ENCODE measurements at places on chromosomes 7 and 10.

- no peak for DNase-seq
Measured at GRCh38 chr7:50564640-50565558, at the start of gene DDC. DDC (minus strand) TSS chr7:50565405; CDS start chr7:50544085, 21,320 bp downstream.

DNA sequence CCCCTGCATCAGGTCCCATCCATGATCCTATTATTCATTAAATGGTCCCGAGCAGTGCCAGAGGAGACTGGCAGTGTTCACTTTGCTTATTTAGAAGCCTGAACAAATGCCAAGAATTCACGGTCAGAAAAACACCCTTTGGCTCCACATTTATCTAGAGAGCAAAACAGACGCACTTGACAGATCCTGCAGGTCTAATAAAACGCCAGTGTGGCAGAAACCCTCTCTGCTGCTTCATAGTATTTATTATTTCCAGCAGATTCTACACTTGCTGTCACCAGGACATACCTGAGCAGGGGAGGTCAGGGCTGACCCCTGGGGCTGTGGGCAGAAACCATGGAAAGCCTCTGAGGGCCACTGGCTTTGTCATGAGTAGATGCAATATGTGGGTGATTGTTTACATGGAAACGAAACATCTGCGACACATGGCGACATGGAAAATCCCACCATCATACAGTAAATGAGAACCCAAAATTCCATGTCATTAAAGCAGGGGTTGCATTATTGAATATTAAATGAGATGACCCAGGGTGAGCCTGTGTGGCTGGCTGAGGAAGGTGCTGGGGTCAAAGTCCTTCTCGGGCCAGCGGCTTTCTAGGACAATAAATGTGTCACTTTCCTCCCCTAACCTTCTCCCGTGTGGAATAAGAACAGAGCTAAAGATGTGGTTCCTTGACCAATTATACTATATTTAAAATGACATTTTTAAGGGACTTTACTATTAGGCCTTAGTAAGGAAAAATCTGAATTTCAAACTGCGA is 205.9 kb upstream of the SVIL start:
- no peak for DNase-seq

DNA sequence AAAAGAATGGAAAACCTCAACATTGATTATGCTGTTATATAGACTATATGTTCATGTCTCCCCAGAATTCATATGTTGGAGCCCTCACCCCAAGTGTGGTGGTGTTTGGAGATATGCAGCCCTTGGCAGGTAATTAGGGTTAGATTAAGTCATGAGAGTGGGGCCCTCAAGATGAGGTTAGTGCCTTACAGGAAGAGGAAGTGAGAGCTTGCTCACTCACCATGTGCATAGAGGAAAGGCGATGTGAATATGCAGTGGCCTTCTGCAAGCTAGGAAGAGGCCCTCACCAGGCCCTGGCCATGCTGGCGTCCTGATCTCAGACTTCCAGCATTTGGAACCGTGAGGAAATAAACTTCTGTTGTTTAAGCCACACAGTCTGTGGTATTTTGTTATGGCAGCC is 14.8 kb downstream of the ZNF33A start:
- no peak for DNase-seq

DNA sequence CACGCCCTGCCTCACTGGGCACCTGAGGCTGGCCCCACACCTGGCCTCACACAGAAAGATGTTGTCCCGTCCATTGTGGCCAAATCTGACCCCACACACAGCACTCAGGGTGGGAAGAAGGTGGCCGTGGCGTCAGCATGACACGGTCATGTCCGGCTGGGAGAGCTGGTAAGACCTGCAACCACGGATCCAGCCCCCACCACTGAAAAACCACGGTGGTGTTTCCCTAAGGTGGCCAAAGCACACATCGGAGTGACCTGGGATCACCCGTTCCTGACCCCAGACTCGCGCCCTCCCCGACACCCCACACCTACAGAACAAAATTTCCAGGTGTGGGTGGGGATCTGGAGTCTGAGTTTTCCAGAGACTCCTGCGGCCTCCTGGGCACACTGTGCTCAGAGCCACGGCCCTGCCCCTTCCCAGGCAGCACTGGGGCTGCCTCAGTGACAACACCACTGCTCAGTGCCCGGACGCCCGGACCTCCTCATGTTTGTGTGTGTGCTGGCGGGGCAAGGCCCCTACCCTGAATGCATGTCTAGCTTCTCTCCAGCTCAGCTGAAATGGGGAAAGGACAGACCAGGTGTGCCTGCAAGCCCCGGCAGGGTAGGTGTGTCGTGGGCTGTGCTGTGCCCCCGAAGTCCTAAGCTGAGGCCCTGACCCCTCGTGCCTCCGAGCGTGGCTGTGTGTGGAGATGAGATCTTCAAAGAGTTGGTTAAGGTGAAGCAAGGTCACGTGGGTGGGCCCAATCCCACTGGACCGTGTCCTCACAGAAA is 36.1 kb downstream of the STK32C start:
- no peak for DNase-seq

GRCh38 chr7:143884241-143884968 is 17.6 kb downstream of the TCAF1 start:
- DNase-seq = peak; percentile 7

DNA sequence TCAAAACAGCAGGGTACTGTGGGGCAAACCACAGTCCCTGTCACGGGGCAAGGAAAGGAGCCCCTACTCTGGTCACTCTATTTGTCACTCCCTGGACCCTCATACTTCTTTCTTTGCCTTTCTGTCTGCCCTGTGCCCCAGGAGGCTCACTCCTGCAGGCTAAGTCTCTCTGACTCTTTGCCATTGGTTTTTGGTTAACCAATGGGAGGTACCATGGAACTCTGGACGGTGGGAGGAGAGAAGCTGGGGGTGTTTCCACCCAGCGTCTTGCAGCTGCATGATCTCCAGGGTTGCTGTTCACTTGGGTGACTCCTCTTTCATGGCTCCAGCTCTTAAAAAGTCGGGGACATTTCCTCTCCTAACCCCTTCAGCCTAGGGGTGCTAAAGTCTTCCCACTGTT is 15.4 kb upstream of the EIF5AL1 start:
- DNase-seq = no peak

GRCh38 chr7:47488969-47489342 is 93.0 kb downstream of the TNS3 start:
- DNase-seq = no peak

DNA sequence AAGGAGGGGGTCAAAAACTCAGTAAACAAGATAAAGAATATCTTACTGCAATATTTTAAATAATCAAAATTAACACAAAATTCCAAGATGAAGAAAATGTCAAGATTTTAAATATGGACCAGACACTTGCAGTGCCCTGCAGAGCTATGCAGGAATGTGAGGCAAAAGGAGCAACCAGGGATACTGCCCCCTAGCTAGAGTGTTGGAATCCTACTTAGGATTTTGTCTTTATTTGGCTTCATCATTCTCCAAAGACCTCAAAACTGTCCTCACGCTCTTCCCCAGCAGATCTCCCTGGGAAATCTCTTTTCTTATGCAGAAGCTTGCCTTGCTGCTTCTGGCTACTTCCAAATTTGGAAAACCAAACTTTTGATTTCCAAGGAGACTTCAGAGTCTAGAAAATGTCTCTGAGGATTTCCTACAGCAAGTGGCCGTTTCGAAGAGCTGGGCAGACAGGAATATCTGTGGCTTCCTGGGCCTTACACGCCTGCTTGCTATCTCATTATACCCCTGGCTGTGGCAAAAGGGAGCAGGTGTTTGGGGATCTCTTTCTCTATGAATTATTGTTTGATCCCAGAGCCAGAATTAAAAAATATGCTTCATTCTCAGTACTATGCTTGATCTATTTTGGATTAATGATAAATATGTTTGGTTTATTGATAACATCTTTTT is 232.2 kb upstream of the BMPER start:
- DNase-seq = no peak

DNA sequence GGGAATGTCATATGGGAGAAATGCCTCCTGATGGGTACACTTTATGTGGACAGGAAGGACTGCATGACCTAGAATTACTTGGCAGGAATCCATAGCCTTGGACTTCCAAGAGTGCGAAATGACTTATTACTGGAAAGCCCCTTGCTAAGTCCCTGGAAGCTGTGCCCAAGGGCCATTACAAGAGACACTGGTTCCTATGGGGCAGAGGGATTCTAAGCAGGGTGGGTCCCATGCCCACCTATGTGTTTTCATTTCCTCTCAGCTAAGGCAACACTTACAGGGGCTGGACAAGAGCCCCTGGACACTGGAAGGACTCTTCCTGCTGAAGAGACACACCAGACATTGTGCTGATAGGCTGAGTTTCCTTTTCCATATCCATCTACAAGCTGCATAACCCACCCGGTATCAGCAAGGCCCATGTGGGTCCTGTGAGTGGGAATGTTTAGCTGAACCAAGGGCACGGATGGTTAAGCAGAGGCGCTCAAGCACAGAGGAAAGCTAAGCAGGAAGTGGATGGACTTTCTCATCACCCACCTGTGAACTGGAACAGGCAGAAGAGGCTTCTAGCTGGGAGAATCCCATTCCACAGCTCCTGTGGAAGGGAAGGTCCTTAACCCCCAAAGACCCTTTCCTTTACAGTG is 56.2 kb downstream of the XPNPEP1 start:
- DNase-seq = no peak

DNA sequence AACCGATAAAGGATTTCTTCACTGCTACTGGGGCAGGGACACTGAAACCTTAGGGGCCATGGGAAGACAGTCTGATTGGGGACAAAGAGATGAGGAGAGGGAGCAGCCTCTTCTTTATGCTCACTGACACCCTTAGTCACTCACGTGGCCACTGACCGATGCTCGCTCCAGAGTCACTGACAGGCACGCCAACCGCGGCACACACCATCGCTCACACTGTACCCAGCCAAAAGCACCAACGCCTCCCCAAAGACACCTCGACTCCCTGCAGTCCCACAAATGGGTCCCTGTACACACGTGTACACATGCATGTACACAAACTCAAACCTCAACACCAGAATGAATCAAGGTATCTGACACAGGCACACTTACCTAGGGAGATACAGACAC is 35.3 kb upstream of the SLF2 start:
- no peak for DNase-seq

DNA sequence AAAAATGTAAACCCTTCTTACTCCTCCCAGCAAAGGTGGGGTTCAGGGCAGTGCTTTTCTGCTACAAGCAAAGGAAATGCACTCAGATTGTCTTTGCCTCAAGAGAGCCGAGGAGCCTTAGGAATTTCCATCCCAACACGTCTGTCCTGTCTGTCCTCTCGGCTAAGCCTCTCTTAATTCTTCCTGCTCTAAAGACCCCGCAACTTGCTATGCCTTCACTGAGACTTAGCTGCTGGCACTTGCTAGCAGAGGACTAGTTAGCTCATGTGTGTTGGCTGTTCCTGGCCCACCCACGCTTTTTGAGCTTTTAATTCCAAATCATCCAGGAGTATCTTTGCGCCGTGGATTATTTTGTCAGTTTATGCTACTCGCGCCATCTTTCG is 481 bp upstream of the NPM3 start:
- DNase-seq = no peak

- DNase-seq = no peak
Measured at GRCh38 chr10:121027371-121027770, 176.2 kb downstream of the WDR11 start.

- DNase-seq = no peak
Measured at GRCh38 chr10:98353170-98353569, 61.8 kb downstream of the PYROXD2 start.

DNA sequence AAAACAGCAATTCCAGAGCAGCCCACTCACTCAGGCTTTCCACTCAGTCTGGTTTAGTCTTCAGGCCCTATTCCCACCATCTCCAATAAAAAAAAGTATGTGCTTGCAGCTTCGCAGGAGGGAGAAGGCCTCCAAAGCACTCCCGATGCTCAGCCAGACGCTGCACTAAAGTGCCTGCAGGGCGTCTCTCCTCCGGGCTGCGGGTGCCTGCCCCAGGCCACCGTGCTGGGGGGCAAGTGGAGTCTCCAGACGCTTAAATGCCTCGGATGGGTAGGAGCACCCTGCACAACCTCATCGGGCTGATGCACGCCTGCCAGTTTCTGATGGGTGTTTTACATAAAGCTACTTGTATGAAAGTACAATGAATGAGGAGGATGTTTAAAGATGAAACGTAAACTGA is 31.3 kb upstream of the NCAPG2 start:
- DNase-seq = no peak

- no peak for DNase-seq
Measured at GRCh38 chr10:9137368-9137767, 1082.9 kb downstream of the GATA3 start.

DNA sequence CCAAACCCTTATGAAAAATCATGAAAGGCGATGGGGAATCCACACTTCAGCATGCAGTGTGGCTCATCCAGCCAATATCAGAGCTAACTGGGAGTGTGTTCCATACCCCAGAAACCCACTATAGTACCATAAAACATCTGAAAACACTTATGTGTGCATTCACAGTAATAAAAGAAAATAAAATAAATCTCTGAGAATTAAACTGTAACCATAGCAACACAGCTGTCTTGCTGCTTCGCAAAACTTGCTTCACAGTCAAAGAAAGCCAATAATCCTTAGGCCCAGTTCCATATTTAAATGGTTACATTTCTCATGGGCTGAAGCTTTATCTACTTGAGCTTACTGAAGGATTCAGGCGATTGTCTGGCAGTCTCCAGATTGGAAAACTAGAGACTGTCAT is 19.9 kb upstream of the POLR1F start:
- no peak for DNase-seq

GRCh38 chr7:30091491-30091912 is 43.3 kb upstream of the MTURN start:
- peak; percentile 86 for DNase-seq

GRCh38 chr7:30221764-30222163 is 62.6 kb upstream of the ZNRF2 start:
- DNase-seq = no peak

DNA sequence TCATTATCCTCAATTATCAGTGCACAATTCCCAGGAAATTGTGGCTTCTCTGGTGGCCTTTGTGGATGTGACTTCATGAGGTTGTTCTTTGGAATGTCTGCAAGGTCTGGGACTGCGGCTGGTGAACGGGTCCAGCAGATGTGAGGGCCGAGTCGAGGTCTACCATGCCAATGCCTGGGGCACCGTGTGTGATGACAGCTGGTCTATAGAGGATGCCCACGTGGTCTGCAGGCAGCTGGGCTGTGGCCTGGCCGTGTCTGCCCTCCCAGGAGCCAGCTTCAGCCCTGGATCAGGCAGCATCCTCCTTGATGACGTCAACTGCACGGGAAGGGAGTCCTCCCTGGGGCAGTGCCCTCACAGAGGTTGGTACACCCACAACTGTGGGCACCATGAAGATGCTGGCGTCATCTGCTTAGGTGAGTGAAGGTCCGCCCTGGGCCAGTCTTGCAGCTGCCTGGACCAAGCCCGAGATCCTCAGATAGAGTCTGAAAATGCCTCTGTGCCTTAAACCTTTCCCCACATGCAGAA is 46.9 kb downstream of the CUZD1 start:
- no peak for DNase-seq

Data from foreskin fibroblast (primary cell).